Omental fat pad (tissue), 4 donors: ENCODE measurements at places on chromosomes 13 and 19.

DNA sequence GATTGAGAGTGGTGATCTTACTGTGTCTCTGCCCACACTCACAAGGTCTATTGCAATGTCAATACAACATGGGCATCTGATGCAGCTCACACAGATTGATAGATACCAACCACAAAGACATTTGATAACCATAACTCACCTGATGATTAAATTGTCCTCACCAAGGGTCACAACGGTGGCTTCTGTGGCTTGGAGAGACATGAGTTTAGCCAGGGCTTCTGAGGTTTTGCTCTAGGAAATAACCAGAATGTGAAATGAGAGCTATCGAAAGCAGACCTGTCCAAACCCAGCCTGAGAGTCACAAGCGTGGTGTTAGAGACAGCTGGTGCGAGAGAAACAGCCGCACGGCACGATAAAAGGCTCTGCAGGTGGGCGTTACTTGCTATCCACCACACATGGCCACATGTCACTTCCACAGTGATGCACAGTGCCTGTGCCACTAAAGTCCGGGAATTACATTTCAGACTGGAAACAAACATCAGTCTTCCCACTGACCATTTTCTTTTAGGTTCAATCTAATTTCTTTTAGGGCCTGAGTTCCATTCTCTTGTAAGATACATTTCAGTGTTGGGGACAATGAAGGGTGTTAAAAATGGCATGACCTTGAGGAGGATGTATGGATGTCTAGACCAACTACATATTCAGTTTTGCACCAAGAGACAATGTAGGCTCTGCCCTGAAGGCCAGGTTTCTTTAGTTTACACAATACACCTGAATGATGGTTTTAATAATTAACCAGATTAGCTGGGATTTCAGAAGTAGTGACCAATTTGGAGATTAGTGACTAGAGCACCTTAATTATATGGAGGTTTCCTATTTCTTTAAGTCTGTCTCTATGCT, 53.7 kb downstream of the ATP7B start:
- DNase-seq: no peak

- DNase-seq: no peak
Measured at GRCh38 chr19:18160493-18160970, 7.6 kb downstream of the PIK3R2 start.

GRCh38 chr13:109779074-109779473, 7.3 kb downstream of the IRS2 start:
- no peak for DNase-seq

- DNase-seq: no peak
Measured at GRCh38 chr13:73991384-73991783, 142.8 kb downstream of the KLF12 start.

- DNase-seq: no peak
Measured at GRCh38 chr13:108263621-108264355, 5.7 kb upstream of the TNFSF13B start.

GRCh38 chr13:78875792-78876580, 217.0 kb upstream of the OBI1 start:
- DNase-seq: no peak

- DNase-seq: no peak
Measured at GRCh38 chr19:855566-856120, 3.5 kb downstream of the ELANE start.

DNA sequence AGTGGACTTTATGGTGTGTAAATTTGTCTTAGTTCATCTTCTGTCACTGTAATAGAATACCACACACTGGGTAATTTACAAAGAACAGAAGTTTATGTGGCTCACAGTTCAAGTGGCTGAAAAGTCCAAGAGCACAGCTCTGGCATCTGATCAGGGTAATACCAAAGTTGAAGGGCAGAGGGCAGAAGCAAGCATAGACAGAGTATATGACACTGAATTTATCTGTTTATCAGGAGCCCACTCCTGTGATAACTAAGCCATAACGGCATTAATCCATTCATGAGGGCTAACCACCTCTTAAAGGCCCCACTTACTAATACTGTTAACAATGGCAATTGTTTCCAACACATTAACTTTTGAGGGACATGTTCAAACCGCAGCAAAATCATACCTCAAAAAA, 4.0 kb upstream of the RFXAP start:
- no peak for DNase-seq

GRCh38 chr13:99293178-99293577, 14.0 kb downstream of the GPR183 start:
- no peak for DNase-seq

- no peak for DNase-seq
Measured at GRCh38 chr13:74203576-74203975, 69.4 kb upstream of the KLF12 start.

- DNase-seq: no peak
Measured at GRCh38 chr13:102852556-102852955, 6.7 kb downstream of the ERCC5 start.

GRCh38 chr19:14375055-14375581, 6.1 kb upstream of the ADGRE5 start:
- no peak for DNase-seq

DNA sequence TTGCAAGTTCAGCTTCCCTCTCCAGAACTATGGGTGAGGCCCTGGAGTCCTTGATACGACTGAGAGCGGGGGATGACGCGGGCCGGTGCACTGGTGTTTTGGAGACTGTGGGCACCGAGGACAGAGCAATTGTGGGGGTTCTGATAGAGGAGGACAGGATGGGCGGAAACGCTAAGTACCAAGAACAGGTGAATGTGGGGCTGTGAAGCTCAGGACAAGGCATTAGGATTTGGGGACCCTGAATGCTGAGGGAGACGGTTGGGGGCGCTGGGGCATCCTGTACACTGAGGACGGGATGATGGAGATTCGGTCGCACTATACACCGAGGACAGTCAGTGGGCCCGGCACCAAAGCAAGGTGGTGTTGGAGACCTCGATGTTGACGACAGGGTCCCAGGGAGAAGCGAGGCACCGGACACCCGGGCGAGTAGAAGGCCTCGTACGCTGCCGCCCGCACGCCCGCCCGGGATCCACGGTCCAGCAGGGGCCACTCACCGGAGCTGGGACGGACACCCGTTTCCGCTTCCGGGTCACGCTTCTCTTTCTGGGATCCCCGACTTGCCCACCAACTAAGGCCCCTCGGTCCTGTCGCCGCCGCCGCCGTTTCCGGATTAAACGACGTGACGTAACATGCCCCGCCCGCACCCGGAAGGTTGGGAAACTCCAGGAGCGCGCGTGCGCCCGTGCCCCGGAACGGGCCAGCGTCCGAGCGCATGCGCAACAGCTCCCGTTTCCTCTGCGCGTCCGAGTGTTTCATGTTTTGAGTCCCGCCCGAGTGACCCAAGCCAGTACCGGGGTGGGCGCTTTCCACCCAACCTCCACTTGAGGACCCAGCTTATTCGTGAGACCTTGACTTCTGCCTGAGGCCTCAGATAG, at the start of gene CHMP2A:
Gene CHMP2A (minus strand): TSS at position 612 of the 875 bp plus-strand sequence. CDS start 893 bp downstream, outside the sequence.
- DNase-seq: peak; percentile 97

- DNase-seq: no peak
Measured at GRCh38 chr19:19021115-19021514, 12.2 kb downstream of the SUGP2 start.

DNA sequence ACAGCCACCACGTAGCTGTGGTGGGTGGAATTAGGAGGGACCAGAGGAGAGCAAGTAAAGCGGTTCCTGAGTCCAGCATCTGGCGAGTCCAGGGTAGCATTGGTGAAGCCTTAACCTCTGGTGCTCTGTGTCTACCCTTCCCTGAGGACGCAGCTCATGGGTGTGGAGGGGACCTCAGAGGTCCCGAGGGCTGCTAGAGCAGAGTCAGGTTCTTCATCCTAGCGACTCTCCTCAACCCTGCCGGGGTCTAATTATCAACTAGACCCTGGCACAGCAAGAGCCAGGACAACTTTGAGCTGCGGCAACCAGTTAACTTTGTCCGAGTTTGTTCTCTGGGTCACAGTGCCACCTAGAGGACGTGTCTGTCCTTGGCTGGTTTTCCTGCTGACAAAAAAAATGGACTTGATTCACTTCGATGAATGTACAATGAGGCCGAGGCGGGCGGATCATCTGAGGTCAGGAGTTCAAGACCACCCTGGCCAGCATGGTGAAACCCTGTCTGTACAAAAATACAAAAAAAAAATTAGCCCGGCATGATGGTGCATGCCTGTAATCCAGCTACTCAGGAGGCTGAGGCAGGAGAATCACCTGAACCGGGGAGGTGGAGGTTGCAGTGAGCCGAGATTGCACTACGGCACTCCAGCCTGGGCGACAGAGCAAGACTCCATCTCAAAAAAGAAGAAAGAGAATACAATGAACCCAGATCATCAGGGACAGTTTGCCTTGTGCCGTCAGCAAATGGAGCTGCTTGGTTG, 25.0 kb downstream of the TSSK6 start:
- peak; percentile 69 for DNase-seq

- no peak for DNase-seq
Measured at GRCh38 chr13:44108331-44108858, 228.7 kb downstream of the LACC1 start.

GRCh38 chr19:30908262-30908771, 440.9 kb downstream of the TSHZ3 start:
- DNase-seq: no peak

GRCh38 chr19:46717716-46718143, 816 bp upstream of the PRKD2 start:
- no peak for DNase-seq

DNA sequence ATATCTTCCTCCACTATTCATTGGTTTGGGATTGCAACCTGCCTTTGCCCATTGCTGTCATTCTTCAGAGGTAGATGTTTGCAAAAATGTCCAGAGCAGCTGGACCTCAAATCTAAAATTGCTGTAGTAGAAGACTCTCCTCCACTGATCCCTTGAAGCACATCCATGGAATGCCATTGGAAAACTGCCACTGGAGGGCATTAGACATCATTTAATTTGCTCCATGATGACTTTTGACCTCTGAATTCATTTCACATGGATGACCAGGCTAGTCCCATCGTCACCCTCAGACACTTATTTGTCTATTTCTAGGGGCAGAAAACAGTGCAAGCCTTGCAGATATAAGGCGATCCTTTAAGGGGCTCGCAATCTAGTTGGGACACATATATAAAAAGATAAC, 33.9 kb upstream of the FLT1 start:
- no peak for DNase-seq

GRCh38 chr13:99071211-99071610, 93.3 kb upstream of the DOCK9 start:
- no peak for DNase-seq

GRCh38 chr13:101869553-101869952, 417.1 kb downstream of the ITGBL1 start:
- no peak for DNase-seq

GRCh38 chr19:42105368-42105767, 26.9 kb downstream of the POU2F2 start:
- no peak for DNase-seq

DNA sequence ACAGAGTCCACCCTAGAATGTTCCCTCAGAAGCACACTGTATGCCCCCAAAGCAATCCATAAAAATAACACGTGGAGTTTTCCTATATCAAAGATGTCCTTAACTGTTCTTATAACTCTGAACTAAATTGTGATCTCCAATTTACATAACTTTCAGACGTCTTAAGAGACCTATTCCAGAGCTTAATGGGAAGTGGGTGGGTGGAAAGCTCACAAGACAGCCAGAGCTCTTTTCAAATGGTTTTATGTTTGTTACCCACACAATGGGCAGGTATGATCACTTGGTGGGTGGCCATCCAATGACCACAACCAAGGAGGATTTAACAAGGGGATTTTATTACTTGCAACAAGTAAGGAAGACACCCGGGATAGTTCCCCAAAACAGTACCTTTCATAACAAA, 81.7 kb downstream of the LRRC63 start:
- no peak for DNase-seq

GRCh38 chr13:110057052-110057451, 249.9 kb downstream of the COL4A1 start:
- no peak for DNase-seq

GRCh38 chr13:35388441-35389355, 87.8 kb downstream of the MAB21L1 start:
- DNase-seq: no peak

GRCh38 chr19:13984186-13984585, 21.9 kb downstream of the RFX1 start:
- DNase-seq: no peak

DNA sequence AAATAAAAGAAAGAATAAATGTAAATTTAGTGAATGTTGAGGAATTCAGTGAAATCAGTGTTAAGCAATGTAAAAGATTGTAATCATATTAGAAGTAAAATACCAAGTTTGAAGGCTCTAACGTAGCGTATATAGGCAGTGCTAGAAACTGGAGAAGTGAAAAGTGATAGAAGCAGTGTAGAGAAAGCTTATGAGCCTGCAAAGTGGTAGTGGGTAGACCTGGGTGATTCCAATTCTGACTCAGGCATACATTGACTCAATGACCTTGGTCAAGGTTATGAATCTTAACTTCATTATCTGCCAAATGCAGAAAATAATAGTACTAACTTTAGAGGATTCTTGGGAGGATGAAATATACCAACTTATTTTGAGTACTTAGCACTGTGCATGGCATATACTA, 4.1 kb downstream of the SLC10A2 start:
- no peak for DNase-seq

- DNase-seq: no peak
Measured at GRCh38 chr13:109819874-109820273, 33.5 kb upstream of the IRS2 start.

DNA sequence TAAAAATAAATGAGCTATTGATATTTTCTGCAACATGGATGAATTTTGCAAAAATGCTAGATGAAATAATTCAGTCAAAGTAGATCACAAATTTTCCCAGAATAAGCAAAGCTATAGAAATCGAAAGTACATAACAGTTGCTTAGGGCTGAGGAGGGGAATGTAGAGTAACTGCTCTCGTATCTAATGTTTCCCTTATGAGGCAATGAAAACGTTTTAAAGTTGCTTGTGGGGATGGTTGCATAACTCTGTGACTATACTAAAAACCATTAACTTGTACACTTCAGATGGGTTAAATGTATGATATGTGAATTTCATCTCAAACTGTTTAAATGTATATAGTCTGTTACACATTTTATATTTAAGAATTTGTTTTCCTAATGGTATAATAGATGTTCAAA, 231.7 kb downstream of the GGACT start:
- no peak for DNase-seq

DNA sequence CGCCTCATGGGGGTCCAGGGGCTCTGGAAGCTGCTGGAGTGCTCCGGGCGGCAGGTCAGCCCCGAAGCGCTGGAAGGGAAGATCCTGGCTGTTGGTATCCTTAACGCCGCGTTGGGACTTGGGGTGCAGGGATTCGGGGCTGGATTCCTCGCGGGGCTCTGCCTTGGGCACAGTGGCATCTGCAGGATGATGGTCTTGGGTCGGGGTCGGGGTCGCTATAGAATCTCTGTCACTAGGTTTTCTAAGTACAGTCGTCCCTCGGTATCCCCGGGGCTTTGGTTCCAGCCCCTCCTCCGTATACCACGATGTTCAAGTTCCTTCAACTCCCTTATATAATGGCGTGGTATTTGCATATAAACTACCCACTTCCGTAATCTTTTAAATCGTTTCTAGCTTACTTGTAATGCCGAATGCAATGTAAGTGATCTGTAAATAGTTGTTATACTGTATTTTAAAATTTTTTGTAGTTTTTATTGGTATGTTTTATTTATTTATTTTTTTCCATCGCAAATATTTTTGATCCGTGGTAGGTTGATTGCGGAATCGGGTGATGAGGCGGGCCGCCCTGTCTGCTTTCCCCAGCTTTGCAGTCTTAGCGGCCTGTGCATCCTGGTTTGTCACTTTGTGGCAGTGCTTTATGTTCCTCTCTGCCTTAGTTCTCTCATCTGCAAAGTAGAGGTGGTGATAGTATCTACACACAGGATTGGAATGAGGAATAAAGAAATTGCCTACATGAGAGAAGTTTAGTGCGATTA, 606 bp downstream of the ERCC5 start:
- no peak for DNase-seq
